ENCODE measurements at places on chromosomes 4 and X.

GRCh38 chr4:39085891-39086290 is 23.9 kb downstream of the KLHL5 start:
- DNase-seq, result peak; percentile 61

DNA sequence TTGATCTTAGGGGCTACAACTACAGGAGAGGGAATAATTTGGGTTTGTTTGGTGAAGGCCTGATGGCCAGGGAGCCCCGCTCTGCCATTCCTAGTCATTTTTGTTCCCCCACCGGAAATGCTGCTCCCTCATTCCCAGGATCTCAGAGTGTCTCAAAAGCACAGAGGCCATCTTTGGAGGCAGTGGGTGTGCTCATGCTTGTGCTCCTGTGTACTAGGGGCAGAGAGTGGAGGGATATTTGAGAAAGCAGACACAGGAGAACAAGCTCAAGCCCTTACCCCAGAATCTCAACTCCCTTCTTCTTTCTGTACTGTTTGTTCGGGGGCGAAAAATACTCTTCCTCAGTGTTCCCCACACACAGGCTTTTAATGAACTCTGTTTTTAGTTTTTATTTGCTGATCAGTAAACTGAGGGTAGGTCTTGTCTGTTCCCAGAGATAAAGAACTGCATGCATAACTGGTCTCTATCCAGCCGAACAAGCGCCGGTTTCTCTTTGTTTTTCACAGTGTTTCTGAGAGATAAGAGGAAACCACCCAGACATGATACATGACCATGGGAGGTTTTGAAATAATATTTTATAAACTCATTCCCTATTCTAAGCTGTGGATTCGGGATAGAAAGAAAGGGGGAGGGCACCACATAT is 32.9 kb upstream of the XK start:
- no peak for DNase-seq

DNA sequence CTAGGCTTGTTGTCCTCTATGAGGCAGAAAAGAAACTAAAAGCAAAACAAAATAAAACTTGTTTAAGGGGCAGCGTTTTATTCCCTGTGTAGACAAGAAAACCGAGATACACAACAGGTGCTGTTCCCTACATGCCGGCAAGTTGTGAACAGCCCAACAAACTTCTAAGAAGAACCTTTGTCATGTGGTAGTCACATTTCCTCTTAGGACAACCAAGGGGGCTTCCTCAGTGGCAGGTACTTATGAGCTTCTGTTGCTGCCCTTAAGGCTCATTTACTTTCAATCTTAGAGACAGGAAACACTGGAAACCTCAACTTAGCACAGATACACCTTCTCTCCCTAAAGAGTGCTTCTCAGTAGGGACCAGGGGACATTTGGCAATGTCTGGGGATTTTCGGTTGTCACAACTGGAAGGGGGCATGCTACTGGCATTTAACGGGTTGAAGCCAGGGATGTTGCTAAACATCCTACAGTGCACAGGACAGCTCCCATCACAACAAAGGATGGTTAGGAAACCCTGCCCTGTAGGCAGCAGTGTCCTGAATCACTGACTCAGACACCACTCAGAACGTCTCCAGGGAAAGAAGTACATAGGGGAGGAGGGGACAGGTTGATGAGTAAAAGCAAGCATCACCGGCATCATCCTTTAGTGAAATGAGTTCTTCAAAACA is 111.0 kb downstream of the ASB9 start:
- no peak for DNase-seq

DNA sequence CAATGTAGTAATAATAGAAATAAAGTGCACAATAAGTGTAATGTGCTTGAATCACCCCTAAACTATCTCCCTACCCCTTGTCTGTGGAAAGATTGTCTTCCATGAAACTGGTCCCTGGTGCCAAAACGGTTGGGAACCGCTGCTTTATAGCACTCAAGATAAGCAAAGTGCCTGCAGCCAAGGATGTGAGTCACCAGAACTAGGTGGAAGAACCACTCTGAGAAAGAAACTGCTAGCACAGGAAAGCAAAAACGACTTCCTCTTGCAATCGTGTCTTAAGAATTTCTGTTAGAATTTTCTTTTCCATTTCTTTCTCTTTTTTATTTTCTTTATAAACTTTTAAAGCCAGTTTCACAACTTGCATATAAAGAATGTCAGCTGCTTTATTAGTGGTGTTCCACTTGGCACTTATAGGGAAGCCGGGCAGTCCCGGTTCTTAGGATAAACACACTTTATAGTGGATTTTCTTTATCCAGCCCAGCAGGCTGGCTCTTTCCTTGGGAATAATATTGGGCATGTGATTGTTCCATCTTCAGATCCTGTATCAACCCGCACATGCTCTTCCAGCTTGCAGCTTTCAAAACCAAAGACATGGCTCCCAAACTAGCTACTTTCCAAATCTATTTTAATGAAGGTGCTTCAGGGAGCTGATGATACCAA is 32.3 kb upstream of the CXCL8 start:
- DNase-seq, result peak; percentile 90

GRCh38 chr4:114539985-114540384 is 58.6 kb upstream of the UGT8 start:
- no peak for DNase-seq

DNA sequence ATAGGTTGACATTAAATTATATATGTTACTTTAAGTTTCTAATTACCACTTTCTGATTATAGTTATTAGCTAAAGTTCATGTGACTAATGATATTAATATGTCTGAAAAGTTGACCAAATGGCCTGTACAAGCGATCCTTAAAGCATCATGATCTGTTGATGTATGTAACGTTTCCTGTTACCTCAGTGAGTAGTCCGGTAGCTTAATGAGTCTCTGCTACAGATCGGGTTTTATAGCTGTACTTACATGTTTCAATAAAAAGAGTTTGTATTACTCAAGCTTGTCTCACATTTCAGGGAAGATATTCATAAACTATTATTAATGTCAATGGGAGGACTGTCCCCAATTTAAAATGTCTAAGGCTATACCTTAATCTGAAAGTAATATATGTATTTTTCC is 246.3 kb downstream of the PPP3CA start:
- DNase-seq, result no peak

- DNase-seq, result peak; percentile 82
These were observed 42.1 kb upstream of the MAGEA4 start for GRCh38 chrX:151870602-151871001.

- no peak for DNase-seq
These were observed 262.1 kb downstream of the NKX6-1 start for GRCh38 chr4:84237008-84237407.

GRCh38 chrX:24253469-24253868 is 60.4 kb downstream of the SUPT20HL2 start:
- no peak for DNase-seq

GRCh38 chrX:134692233-134692632 is 34.0 kb upstream of the PLAC1 start:
- DNase-seq, result no peak

DNA sequence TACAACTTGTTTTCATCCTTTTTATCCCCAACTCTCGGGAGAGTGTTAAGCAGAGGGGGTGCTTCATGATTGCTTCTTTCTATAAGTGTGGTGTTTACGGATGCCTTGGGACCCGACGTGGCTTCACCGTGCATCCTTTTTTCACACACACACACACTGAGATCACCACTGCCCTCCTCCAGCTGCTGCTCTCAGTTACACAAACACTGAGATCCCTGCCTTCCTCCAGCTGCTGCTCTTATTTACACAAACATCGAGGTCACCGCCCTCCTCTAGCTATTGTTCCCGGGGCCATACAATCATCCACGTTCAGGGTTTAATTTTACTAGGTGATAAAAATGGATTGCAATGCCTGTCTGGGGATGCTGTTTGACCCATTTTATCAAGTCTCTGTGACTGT is 155.4 kb upstream of the FAM9B start:
- DNase-seq, result no peak

DNA sequence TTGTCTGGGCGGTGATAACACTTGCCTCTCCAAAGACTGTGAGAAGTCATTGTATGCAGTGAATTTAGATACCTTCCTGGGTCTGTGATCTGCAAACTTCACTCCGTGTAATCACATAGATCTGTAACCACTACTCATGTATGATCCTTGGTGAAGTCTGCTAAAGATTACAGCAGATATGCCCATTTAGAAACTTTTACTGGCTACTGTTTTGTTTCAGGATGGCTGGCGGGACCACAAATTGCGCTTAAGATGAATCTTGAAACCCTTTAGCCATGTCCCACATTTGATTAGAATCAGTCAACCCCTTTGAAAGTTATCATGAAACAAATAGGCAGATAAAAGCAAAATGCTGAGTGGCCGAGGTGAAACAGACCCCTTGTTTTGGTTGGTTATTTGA is 126.5 kb upstream of the SCML1 start:
- no peak for DNase-seq

DNA sequence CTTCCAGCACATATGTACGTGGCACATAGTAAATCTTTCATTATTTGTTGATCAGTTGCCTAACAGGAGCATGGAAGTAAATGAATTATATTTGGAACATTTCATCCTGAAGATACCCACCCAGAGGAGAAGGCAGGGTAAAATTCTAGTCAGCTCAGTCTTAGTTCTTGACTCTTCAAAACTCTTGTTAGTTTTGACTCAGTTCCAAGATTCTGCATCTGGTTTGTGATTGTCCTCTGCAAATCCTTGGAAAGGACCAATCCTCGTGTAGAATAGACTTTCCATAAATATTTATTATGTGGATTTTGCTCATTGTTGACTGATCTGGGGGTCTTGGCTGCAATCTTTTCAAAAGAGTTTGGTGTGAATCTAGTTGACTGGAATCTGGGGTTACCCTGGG is 257.5 kb upstream of the FAT1 start:
- DNase-seq, result peak; percentile 19

Measured in fibroblast of upper back skin (primary cell).